ENCODE measurements at places on chromosomes 2 and 18.
A peak's percentile ranks its signal among the peaks of the same experiment; 100 is the strongest.

GRCh38 chr2:178074123-178075005 is 1.8 kb upstream of the PDE11A start:
- DNase-seq = no peak

DNA sequence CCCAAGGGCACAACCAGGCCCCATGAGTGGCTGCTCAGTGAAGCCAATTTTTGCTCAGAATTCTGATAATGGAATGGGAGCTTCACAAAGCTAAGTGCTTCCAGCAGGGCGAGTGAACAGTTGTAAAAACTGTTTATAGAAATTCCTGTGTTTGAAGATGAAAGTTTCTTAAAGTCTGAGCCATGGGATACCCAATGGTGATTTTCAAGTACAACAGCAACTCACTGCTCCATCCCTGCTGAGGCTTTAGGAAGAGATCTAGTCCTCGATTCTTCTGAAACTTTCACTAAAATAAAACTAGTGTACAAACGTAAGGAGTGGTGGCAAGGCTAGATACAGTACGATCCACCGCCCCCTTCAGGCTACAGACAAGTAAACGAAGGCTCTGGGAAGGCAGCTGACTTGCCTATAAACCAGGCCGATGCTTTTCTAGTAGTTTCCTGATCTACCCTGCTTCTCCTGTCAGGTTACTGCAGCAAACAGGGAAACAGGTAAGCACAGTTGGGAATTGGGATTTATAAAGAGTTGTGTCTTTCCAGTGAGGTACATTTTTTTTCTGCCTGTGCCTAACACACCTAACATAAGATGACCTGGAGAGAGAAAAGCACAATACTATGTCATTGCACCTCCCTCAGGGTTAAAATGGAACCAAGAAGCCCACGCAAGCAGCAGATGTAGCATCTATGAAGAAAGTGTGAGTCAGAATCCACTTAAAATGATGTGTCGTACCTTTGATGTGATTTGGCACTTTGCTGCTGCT is 108.7 kb downstream of the UXS1 start:
- DNase-seq = peak; percentile 67

DNA sequence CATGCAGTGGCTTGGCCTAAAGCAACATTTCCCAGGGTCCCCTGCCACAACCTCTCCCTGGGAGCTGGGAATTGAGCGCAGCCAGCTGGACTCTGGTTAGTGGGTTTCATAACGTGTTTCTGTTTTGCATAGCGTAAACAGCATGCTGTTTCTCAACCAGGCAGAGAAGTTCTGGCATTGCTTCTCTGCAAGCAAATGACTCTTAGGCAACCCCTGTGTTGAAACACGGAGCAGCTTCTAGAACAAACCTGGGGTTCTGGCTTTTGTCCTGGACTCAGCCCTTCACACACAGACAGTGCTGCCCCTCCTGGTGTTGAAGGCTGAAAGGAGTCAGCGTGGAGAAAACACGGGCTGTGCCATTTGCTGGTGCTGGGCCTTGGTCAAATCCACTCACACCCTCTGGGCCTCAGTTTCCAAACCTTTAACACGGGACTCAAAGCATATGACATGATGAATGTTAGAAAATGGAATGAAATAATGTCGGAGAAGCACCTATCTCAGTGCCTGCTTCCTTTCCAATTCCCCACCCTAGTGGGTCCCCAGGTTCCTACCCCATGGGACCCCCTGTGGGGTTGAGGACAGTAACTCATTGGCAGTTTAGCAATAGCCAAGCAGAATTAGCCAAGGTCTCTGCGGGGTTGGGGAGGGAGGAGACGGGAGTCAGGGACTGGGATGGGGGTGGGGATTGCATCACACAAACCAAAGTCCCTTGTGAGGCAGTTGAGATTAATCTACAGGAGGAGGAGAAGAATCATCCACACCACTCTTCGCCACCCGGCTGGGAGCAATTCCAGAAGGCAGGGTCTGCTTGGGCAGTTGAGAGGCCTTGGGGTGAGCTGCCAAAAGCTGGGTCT is 30.2 kb upstream of the IL1R2 start:
- DNase-seq = no peak

- DNase-seq = no peak
Observed at GRCh38 chr2:137886083-137886831, 78.0 kb upstream of the HNMT start.

GRCh38 chr2:127052057-127052770 is 54.7 kb downstream of the BIN1 start:
- no peak for DNase-seq

GRCh38 chr2:133532919-133533318 is 35.3 kb downstream of the NCKAP5 start:
- no peak for DNase-seq

- no peak for DNase-seq
Observed at GRCh38 chr2:102575888-102576287, 43.5 kb upstream of the SLC9A2 start.

GRCh38 chr2:70828914-70829824 is 6.4 kb downstream of the CD207 start:
- no peak for DNase-seq

Measured in GM12865 (cell line).